ENCODE measurements at places on chromosomes 16 and 17.
A peak's percentile ranks its signal among the peaks of the same experiment; 100 is the strongest.

DNA sequence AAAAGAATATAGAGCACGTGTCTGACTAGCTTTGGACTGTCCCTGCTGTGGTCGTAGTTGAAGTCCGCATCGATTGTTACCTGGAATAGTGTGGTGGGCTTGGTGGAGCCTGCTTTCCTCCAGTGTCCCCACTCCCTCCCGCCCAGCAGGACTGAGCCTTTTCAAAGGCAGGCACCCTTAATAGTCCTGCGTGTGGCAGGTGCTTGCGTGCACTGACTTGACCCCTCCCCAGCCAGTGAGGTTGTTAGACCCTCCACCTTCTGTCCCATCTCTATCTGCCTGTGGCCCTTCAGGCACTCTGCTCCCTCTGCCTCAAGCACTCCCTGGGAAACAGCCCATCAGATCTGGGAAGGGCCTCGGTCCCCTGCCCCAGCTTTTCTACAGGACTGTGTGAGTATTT, 36.6 kb downstream of the TMEM11 start:
- no peak overlapping the region for H3K27ac ChIP-seq
- DNase-seq = no peak
- H3K4me1 ChIP-seq = no peaks in the 10 kb centered on the region
- H3K4me3 ChIP-seq = no peak overlapping the region
- peaks cover 7% of the 10 kb centered on the region for H3K36me3 ChIP-seq
- H3K27me3 ChIP-seq = no peaks in the 10 kb centered on the region

DNA sequence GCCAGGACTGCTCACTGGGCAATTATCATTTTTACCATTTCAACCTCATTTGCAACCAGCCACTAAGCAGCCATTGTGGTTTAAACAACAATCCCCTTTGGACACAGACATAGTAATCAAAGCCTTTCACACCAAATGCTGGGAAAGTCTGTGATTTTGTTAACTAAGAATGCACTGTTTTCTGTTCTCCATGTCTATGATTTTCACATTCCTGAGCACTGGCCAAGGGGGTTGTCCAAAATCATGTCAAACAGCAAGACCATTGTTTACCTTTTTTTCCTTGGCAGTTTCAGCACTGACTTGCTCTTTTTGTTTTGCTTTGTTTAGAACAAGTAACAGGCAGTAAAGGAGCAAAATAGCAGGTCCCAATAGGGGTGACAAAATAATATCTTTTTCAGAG, 106.3 kb upstream of the SIAH1 start:
- no peak overlapping the region for H3K4me3 ChIP-seq
- H3K36me3 ChIP-seq = no peaks in the 10 kb centered on the region
- no peaks in the 10 kb centered on the region for H3K4me1 ChIP-seq

- H3K4me1 ChIP-seq = peaks cover 22% of the 10 kb centered on the region
- DNase-seq = peak; percentile 37
- H3K27ac ChIP-seq = peak overlapping the region; percentile 95
Measured at GRCh38 chr17:42980766-42981397, 517 bp downstream of the RUNDC1 start.

GRCh38 chr16:19583665-19584300, 28.3 kb downstream of the VPS35L start:
- H3K4me1 ChIP-seq = no peaks in the 10 kb centered on the region
- H3K27ac ChIP-seq = no peak overlapping the region
- no peak for DNase-seq
- no peak overlapping the region for H3K4me3 ChIP-seq

DNA sequence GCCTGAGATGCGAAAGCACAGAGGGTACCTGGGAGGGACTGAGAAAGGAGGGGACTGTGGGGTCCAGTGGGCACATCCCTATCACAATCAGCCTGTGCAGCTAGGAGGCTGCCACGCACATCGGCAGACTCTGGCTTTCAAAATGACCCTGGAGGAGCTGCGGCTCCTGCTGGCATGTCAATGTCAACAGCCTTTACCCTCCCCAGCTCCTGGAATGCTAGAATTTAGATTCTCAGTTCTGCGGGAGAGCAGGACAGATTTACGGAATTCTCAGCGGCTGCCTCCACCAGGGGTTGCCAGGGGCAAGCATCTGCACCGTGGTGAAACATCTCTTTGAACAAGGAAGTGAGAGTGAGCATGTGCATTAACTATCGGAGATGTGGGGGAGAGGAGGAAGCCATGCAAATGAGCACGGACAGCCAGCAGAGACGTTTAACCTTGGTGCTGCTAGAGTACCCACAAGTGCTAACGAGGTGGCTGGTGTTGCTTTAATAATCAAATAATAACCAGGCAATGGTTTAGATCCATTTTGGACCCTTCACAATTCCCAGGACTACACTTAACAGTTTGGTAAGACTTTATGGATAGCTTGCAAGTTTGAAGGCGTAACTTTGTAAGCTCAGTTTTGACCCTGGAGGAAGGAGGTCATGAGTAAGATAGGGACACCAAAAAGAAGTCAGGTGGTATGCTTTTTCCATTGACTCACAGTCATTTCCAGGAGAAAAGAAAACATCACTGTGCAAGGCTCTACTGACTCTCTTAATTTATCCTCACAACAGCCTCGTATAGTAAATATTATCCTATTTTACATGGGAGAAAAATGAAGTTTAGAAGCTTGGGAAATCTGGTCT, 54.1 kb downstream of the XYLT1 start:
- peaks cover 3% of the 10 kb centered on the region for H3K36me3 ChIP-seq
- peak; percentile 47 for DNase-seq
- no peaks in the 10 kb centered on the region for H3K27me3 ChIP-seq
- peaks cover 49% of the 10 kb centered on the region for H3K4me1 ChIP-seq
- H3K4me3 ChIP-seq = peak overlapping the region; percentile 84

DNA sequence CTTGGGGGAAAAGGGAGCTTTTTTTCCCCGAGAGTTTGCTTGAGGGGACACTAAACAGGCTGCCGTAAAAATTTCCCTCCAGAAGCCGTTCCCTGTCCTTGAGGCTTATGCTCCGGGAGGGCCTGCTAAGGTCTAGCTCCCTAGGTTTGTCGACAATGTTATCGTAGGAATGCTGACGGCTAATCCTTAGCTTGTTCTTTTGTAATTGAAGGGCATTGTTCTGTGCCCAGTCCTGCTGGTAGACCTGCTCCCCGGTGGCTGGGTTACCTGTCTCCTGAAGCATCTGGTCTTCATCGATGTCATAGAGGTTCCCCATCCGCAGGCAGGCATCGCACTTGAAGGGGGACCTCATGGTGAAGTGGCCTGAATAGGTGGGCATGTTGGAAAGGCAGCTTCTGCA, 418.7 kb downstream of the GRIN2A start:
- H3K4me3 ChIP-seq = no peak overlapping the region
- H3K27me3 ChIP-seq = no peaks in the 10 kb centered on the region
- DNase-seq = no peak
- H3K4me1 ChIP-seq = no peaks in the 10 kb centered on the region
- H3K27ac ChIP-seq = no peak overlapping the region

DNA sequence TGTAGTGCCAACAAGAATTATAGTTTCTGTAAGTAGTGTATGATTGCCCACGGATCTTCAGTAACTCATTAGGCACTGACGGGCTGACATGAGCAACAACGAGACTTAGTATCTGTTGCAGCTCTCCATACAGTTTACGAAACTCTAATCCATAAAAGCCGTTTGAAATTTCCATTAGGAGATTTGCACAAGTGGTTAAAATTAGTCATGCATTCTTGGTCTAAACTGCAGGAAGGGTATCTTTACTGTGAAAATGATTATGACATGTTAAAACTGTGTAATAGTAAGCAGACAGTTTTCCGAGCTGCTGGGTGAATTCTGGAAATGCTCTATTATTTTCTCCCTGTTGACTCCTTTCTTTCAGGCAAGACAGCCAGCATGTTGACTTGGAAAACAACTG, 605.0 kb downstream of the WWOX start:
- no peak overlapping the region for H3K27ac ChIP-seq
- peaks cover 8% of the 10 kb centered on the region for H3K4me1 ChIP-seq
- no peak for DNase-seq

DNA sequence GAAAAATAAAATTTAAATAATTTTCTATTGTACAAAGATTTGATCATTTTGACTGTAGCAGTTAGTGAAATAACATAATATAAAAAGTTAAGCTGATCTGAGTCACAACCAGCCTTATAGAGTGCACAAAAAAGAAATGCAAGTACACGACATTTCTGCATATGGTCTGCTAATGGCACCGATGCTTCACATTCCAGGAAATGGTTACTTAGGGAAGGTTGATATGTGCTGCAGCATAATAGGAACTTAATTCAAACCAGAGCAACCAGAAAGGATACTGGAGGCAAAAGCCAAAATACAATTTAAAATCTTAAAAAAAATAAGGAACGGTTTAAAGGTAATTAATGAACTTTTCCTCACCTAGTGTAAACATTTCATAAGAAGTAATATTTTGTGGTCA, 10.0 kb upstream of the CFDP1 start:
- H3K27me3 ChIP-seq = no peaks in the 10 kb centered on the region
- H3K27ac ChIP-seq = no peak overlapping the region
- H3K4me1 ChIP-seq = no peaks in the 10 kb centered on the region
- H3K4me3 ChIP-seq = no peak overlapping the region
- peaks cover 30% of the 10 kb centered on the region for H3K36me3 ChIP-seq

DNA sequence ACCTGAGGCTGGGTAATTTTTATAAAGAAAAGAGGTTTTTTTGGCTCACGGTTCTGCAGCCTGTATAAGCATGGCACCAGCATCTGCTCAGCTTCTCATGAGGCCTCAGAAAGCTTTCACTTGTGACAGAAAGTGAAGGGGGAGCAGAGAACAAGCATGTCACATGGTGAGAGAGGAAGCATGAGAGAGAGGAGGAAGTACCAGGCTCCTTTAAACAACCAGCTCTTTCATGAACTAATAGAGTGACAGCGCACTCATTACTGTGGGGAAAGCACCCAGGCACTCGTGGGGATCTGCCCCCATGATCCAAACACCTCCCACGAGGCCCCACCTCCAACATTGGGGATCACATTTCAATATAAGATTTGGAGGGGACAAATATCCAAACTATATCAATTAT, 86.8 kb downstream of the USP32 start:
- H3K4me3 ChIP-seq = peak overlapping the region; percentile 30
- no peaks in the 10 kb centered on the region for H3K27me3 ChIP-seq
- peak overlapping the region; percentile 49 for H3K27ac ChIP-seq
- DNase-seq = peak; percentile 2
- H3K36me3 ChIP-seq = no peaks in the 10 kb centered on the region
- H3K4me1 ChIP-seq = peaks cover 23% of the 10 kb centered on the region

- DNase-seq = no peak
- peaks cover 4% of the 10 kb centered on the region for H3K4me1 ChIP-seq
- no peak overlapping the region for H3K27ac ChIP-seq
- H3K36me3 ChIP-seq = no peaks in the 10 kb centered on the region
- H3K4me3 ChIP-seq = no peak overlapping the region
- H3K27me3 ChIP-seq = no peaks in the 10 kb centered on the region
Measured at GRCh38 chr16:53216798-53217197, 162.0 kb downstream of the CHD9 start.

DNA sequence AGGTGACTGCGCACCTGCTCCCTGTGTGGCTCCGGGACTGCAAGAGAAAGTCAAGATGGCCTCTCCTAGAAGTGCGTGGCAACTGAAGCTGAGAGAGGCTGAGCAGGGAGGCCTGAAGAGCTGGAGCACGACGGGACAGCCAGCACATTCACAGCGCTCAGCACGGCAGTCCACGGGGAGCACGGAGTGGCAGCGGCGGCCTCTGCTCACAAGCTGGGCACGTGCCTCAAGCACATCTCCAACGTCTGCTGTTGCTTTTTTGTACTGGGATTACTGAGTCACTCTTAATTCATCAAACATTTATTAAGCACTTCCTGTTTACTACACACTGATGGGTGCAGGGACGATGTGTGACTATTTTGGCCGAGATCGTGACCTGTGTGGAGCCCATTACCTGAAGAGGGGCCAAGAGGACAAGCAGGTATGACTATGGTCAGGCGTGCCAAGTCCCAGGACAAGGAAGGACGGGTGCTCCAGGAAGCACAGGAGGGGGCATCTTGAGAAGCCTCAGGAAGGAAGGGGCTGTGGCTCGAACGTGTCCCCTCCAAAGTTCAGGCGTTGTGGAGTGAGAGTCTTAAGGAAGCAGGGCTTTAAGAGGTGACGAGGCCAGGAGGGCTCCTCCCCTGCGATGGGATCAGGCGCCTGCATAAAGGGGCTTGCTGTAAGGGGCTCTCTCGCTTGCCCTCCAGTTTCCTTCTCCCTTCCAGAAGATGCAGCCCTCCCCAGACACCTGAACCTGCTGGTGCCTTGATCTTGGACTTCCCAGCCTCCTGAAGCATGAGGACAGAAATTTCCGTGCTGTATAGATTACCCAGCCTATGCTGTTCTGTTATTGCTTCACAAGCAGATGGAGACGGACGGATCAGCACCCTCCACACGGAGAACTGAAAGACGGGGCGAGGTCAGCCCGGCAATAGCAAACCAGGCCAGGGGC, 105.8 kb downstream of the ADCY9 start:
- peaks cover 8% of the 10 kb centered on the region for H3K4me1 ChIP-seq
- H3K4me3 ChIP-seq = no peak overlapping the region
- no peaks in the 10 kb centered on the region for H3K27me3 ChIP-seq
- H3K27ac ChIP-seq = peak overlapping the region; percentile 89
- no peak for DNase-seq

GRCh38 chr17:40464392-40464855, 21.2 kb downstream of the IGFBP4 start:
- H3K4me1 ChIP-seq = no peaks in the 10 kb centered on the region
- H3K4me3 ChIP-seq = no peak overlapping the region
- H3K27me3 ChIP-seq = peaks cover 9% of the 10 kb centered on the region
- H3K36me3 ChIP-seq = peaks cover 3% of the 10 kb centered on the region

- no peak for DNase-seq
- peaks cover 59% of the 10 kb centered on the region for H3K27me3 ChIP-seq
- H3K4me1 ChIP-seq = peaks cover 7% of the 10 kb centered on the region
- no peak overlapping the region for H3K4me3 ChIP-seq
Measured at GRCh38 chr17:81961521-81962498, 823 bp upstream of the NOTUM start.

- H3K27me3 ChIP-seq = no peaks in the 10 kb centered on the region
- peaks cover 86% of the 10 kb centered on the region for H3K4me1 ChIP-seq
- peaks cover 68% of the 10 kb centered on the region for H3K36me3 ChIP-seq
- DNase-seq = peak; percentile 35
- H3K4me3 ChIP-seq = peak overlapping the region; percentile 76
- H3K27ac ChIP-seq = peak overlapping the region; percentile 97
Measured at GRCh38 chr17:8953156-8953885, 12.2 kb downstream of the PIK3R5 start.

- H3K27me3 ChIP-seq = no peaks in the 10 kb centered on the region
- H3K27ac ChIP-seq = peak within 1 kb of the TSS; percentile 99
- DNase-seq = peak; percentile 85
- peaks cover 37% of the 10 kb centered on the region for H3K4me1 ChIP-seq
Measured at GRCh38 chr17:7252176-7253043, at the start of gene ELP5. TSS of gene ELP5 (plus strand) at chr17:7252215. CDS start at chr17:7252551, 336 bp downstream.

DNA sequence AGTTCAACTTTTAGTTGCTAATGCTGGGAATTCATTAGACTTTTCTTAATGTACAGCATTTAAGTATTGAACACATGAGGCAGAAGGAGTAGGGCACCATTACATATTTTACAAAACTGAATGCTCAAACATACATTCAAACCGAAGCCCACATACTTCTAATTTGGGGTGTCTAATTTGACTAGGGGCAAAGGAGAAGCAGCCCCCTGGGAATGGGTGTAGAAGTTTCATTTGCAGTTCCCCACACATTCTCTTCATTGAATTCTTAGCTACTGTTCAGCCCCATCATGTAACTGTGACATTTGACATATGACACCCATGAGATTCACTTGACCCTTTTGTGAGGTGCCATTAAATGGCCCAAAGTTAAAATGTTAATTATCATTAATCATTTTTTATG, 16.4 kb downstream of the IRX6 start:
- no peak for DNase-seq
- H3K4me1 ChIP-seq = no peaks in the 10 kb centered on the region
- H3K36me3 ChIP-seq = no peaks in the 10 kb centered on the region
- H3K27me3 ChIP-seq = peaks cover 16% of the 10 kb centered on the region
- no peak overlapping the region for H3K4me3 ChIP-seq
